ENCODE measurements at places on chromosomes 5 and 9. TPM values are rescaled to one million over a fixed set of nuclear protein-coding genes. Genes with fewer than 3 reads are reported as not detected.

TAF1L gene
- total RNA-seq: not detected

GRCh38 chr5:99000876-99001275, 72.1 kb upstream of the CHD1 start:
- no peak for DNase-seq

GIN1 gene
- total RNA-seq: 7.5 TPM

PHF24 gene
- total RNA-seq: 0.57 TPM

FCN1 gene
- total RNA-seq: not detected

GRCh38 chr5:145775411-145775810, 59.7 kb downstream of the PRELID2 start:
- no peak for DNase-seq

DNA sequence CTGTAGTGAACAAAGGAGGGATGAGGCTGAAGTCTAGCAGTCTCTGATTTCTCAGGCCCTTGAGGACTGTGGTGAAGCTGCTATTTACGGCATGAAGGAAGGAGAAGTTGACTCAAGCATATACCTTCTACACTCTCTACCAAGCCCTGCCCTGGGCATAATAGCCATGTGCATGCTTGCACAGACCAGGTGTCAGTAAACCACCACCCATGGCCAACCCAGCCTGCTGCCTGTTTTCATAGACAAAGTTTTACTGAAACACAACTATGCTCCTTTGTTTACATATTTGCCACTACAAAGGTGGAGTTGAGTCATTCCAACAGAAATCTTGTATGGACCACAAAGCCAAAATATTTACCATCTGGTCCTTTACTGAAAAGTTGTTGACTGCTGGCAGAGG, 126.9 kb downstream of the PAPPA start:
- no peak for DNase-seq

CCDC171 gene
- total RNA-seq: 1.6 TPM

TICAM2 gene
- total RNA-seq: 1.0 TPM

GRCh38 chr9:116075191-116075590, 78.4 kb upstream of the PAPPA start:
- no peak for DNase-seq

PRUNE2 gene
- total RNA-seq: 0.50 TPM

DNA sequence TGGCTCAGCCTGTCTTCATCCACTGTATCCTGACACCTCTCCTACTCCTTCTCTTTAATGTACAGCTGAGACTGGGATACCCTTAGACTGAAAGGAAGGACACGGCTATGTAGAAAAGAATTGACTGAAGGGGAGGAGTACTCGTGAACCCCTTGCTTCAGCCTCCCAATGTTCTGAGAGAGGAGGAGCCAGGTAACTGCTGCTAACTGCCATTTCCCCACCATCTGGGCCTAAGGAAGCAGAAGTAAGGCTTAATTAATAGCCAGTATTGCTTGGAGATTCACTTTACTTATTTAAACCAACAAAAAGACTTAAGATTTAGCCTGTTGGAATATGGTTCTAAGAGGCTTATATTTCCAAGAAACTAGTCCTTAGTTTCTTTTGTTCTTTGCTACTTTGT, 18.8 kb upstream of the RGS3 start:
- no peak for DNase-seq

CAPSL gene
- total RNA-seq: not detected

SPATA31A3 gene
- total RNA-seq: not detected

KCNN2 gene
- total RNA-seq: not detected

- DNase-seq: no peak
Observed at GRCh38 chr5:42745856-42746255, 10.8 kb upstream of the CCDC152 start.

DNA sequence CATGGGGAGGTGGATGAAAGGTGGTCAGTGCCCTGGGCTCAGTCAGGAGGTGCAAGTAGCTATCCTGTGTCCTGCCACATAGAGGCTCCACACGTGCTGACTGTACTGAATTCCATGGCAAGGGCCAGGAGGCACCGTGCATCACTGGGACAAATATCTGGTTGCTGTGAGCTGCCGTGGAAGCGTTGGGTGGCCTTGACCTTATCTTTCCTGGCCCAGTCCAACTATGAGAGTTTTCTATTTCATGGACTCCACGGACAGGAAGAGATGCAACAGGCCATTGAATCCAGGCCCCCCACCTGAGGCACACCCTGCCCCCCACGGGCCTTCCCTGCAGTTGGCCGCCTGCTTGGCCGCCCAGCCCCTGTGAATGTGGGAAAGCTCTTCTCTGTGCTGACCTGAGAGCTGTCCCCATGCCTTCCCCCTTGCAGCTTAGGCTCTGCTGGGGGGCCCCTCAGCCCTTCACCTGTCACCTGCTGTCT, 1.7 kb downstream of the GRHPR start:
- no peak for DNase-seq

FOXD1 gene
- total RNA-seq: 0.09 TPM

- DNase-seq: no peak
Observed at GRCh38 chr9:34501372-34501771, 21.4 kb downstream of the ENHO start.

DNA sequence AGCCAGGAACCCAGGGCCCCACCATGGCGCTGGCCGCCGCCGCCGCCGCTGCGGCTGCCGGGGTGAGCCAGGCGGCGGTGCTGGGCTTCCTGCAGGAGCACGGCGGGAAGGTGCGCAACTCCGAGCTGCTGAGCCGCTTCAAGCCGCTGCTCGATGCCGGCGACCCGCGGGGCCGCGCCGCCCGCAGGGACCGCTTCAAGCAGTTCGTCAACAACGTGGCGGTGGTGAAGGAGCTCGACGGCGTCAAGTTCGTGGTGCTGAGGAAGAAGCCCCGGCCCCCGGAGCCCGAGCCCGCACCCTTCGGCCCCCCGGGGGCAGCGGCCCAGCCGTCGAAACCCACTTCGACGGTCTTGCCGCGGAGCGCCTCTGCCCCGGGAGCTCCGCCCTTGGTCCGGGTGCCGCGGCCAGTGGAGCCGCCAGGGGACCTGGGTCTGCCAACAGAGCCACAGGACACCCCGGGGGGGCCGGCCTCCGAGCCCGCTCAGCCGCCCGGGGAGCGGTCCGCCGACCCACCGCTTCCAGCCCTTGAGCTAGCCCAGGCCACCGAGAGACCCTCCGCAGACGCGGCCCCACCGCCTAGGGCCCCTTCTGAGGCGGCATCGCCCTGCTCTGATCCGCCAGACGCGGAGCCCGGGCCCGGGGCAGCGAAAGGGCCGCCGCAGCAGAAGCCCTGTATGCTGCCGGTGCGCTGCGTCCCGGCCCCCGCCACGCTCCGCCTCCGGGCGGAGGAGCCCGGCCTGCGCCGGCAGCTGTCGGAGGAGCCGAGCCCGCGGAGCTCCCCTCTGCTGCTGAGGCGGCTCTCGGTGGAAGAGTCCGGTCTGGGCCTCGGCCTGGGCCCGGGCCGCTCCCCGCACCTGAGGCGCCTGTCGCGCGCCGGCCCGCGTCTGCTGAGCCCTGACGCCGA, 749 bp downstream of the SOWAHA start:
- DNase-seq: peak; percentile 82

TNFSF15 gene
- total RNA-seq: 1.5 TPM

ZNF366 gene
- total RNA-seq: not detected

DNA sequence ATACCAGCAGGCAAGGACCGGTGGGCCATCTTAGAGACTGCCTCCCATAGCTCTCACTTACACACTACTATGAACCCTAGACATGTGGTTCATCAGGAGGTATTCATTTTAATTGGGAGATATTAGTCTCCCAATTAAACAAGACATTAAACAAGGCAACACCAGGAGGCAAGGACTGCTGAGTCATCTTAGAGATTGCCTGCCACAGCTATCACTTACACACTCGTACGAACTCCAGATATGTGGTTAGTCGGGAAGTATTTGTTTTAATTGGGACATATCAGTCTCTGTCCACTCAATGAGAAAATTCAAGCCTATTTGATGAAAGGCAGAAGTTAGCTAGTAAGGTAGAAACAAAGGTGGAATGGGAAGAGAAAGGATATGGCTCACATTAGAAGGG, 343.9 kb downstream of the NFIB start:
- DNase-seq: no peak

GRCh38 chr5:80357671-80358070, 37.9 kb downstream of the SPZ1 start:
- DNase-seq: no peak

FCHO2 gene
- 1.5 TPM for total RNA-seq

- no peak for DNase-seq
Observed at GRCh38 chr9:38086496-38086895, 17.5 kb upstream of the SHB start.

GRCh38 chr5:92990771-92991170, 590.2 kb downstream of the NR2F1-AS1 start:
- DNase-seq: no peak

DNA sequence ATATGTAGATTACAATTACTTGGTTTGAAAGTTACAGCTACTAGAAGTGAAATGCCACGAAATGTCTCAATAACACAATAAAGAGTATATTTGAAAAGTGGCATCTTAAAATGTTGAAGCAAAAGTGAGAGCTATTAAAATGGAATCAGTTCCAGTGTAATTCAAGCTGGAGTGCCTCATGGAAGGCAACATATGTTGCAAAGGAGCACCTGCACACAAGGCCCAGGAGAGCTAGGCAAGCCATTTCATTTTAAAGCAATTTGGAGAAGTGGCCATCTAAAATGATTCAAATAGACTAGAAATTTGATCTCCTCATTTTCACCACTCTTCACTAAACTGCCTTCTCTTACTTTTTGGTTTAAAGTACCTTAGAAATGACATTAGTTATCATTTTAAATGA, 167.8 kb downstream of the GABRB2 start:
- no peak for DNase-seq

GRCh38 chr9:116181853-116182610, 28.4 kb downstream of the PAPPA start:
- no peak for DNase-seq

DNA sequence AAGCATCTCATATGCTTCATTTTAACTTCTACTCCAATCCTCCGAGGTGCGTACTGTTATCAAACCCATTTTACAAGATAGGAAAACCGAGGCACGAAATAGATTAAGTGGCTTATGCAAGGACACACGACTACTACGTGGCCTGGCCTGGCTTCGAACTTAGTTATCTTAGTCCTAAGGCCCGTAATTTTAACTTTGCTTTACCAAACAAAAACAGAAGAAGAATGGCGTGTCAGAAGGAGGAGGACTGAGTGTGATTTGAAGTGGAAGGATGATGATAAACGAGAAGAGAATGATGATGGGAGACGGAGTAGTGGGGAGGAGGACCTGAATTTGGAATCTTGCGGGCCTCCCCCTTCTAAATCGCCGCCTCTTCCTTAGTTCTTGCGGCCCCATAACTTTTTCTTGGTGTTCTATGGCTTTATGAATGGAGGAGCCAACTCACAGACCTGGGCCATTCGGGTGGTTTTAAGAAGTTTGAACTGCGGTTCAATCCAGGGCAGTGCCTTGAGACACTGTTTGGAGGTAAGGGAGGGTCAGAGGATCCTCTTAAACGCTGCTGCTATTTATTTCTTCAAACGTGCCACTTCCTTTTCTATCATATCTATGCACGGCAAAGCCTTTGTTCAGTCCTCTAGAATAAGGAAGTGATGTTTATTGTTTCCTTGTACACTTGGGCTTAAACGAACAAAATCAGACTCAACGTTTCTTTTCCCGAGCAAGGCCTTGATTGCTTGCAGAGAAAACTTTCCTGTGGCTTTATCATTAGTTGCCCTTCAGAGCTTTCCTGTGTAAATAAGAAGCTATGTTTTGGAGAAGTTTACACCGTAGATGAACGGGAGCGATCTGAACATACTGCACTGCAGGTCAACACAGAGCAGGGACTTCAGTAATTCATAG, 795 bp downstream of the CNOT8 start:
- peak; percentile 76 for DNase-seq

- no peak for DNase-seq
Observed at GRCh38 chr5:53253421-53253871, 143.9 kb upstream of the MOCS2 start.

GRCh38 chr5:59360130-59360555, 533.4 kb downstream of the PDE4D start:
- DNase-seq: no peak

DNA sequence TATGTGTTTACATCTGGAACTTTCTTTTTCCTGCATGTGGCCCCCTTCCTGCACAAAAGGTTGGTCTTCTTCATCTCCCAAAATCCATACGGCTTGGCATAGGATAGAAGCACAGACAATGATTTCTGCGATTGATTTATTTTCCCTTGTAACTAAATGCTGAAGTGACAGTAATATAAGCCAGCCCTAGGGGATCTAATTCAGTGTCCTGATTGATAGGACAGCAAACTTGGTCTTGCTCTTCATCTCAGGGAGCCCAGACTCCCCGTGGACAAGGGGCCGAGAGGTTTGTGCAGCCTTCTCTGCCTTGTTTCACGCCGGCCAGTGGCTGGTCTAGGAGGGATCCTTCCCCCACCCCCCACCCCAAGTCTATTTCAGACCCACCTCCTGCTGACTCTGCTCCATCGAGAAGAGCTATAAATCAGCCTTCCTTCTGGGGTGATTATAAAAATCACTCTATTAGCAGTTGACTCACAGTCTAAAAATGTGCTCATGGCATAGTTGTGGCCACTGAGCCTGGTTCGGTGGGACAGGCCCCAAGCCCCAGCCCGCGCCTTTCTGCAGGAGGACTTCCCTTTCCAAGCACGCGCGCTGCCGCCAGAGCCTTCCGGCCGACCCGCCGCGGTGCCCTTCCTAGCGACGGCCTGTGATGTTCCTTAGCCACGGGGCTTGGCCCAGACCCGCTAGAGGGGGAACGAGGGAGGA, 89.8 kb upstream of the COL5A1 start:
- DNase-seq: no peak

Data from activated CD4-positive, alpha-beta T cell treated with anti-CD3 and anti-CD28 coated beads, Interleukin-2, amount 10 ng/mL, durations not matched to agents 24 days and 14 days (primary cell).